ENCODE measurements at places on chromosomes 11 and 22. TPM values are rescaled to one million over a fixed set of nuclear protein-coding genes. Genes with fewer than 3 reads are reported as not detected.

The ADM gene
- total RNA-seq = 239 TPM

The CREBZF gene
- 38.0 TPM for total RNA-seq

The KIAA1671 gene
- total RNA-seq = 8.3 TPM

GRCh38 chr11:5880329-5880728, at the start of gene OR52E4:
Gene OR52E4 (plus strand): TSS chr11:5880629. CDS start chr11:5884293, 3,664 bp downstream.
- DNase-seq = no peak
- no peaks in the 10 kb centered on the region for H3K36me3 ChIP-seq
- no peak within 1 kb of the TSS for H3K27ac ChIP-seq
- H3K4me3 ChIP-seq = no peak within 1 kb of the TSS
- H3K27me3 ChIP-seq = peaks cover 9% of the 10 kb centered on the region

DNA sequence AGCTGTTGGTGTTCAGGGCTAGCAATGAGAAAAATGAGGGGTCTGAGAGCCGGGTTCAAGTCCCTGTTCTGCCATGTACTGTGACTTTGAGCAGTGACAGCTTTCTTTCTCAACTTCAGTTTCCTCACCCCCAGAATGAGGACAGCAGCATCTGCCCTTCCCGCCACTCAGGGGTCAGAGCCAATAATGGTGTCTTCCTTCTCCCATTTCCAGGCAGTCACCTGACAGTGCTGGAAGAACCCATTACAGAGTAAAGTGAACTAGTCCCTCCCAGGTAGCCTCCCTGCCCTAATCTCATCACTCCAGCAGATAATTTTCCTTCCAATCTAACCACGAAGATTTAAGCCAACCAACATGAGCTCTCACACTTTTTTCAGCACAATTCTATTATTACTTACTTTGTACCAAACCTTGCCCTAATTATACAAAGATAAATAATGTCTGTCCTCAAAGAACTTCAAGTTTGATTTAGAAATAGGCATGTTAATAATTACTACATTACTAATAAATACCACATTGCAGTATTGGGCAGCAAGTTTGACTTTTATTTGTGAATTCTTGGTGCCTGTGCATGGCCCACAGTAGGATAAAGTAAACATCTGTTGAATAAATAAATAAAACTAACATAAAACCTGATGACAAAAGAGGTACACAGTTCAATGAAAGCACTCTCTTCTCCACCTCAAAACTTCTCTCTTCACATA, 61.0 kb downstream of the SERGEF start:
- no peaks in the 10 kb centered on the region for H3K27me3 ChIP-seq
- no peaks in the 10 kb centered on the region for H3K4me1 ChIP-seq

DNA sequence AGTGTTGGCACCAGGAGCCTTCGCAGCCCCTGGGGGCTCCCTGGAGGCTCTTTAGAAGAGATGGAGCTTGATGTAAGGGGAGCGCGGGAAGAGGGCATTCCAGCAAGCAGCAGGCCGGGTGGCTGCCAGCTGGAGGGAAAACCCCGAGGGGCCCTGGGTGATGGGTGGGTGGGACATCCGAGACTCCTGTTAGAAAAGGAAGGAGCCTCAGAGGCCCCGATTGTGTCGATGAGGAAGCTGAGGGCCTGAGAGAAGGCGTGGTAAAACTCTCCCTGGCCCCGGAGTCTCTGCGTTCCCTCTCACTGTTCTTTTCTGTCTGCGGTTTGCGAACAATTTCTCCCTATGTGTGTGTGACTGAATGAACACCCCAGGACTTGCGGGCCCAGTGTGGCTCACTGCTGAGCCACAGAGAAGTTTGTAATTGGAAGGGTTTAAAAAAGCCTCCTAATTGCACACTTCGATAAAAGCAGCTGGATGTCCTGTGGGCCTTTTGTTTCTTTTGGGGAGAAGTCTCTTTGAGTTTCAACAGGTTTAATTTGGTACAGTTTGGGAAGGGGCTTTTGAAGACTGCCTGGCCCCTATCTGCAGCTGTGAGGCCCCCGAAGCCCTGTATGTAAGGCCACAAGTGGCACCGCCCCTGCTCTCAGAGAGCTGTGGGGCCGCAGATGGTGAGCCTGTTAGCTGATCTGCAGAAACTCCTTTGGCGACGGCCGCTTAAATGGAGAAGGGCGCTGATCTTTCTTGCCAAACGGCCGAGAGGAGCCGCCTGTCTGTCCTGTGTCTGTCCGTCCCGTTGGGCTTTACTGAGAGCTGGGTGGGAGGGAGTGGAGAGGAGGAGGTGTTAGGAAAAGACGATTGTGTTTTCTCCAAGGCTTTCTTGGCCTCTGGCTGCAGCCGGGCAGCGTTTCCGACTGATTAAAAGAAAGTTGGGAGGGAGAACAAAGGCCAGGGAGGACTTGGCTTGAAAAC, 2.0 kb downstream of the FBLN1 start:
- no peaks in the 10 kb centered on the region for H3K36me3 ChIP-seq
- no peaks in the 10 kb centered on the region for H3K27me3 ChIP-seq
- H3K4me1 ChIP-seq = peaks cover 55% of the 10 kb centered on the region
- peak overlapping the region; percentile 94 for H3K27ac ChIP-seq

DNA sequence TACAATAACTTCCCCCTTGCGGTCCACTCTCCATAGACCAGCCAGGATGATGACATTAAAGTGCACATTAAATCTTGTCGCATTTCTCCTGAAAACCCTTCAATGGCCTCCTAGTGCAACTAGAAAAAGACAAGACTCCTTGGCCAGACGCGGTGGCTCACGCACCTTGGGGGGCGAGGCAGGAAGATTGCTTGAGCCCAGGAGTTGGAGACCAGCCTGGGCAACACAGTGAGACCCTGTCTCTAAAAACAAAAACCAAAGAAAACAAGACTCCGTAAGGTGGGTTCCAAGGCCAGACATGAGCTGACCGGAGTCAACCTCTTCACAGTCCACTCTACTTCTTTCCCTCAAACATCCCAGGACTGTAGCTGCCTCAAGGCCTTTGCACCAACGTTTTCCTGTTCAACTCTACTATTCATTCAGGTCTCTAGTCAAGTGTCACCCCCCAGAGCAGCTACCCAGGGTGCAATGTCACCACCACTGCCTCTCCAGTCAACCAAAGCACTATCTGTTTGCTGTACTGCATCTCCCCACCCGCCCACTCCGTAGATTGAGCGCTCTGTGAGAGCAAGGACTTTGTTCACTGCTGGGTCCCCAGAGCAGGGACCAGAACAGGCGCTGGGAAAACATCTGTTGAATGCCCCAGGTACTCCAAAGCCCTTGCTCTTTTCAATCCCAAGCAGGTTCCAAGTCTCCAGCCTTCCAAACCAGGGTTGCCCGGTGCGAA, 739 bp downstream of the ZMAT5 start:
- no peaks in the 10 kb centered on the region for H3K27me3 ChIP-seq
- H3K36me3 ChIP-seq = peaks cover 11% of the 10 kb centered on the region
- H3K27ac ChIP-seq = peak overlapping the region; percentile 96
- peaks cover 27% of the 10 kb centered on the region for H3K4me1 ChIP-seq
- DNase-seq = no peak

DNA sequence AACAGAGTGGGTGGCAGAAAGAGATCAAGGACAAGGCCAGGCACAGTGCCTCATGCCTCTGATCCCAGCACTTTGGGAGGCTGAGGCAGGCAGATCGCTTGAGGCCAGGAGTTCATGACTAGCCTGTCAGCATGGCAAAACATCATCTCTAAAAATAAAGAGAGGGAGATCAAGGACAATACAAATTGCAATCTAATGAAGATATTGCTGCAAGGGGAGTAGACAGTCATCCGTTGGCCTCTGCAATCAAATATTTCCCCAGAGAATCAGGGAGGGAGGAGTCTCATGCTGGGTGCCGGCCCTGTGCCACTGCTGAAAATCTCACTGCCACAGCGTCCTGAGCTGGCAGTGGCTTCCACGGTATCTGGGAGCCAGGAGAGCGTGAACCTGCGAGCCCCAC, 19.4 kb upstream of the IL17RA start:
- no peak for DNase-seq
- H3K36me3 ChIP-seq = no peaks in the 10 kb centered on the region
- no peak overlapping the region for H3K27ac ChIP-seq
- H3K27me3 ChIP-seq = peaks cover 17% of the 10 kb centered on the region
- no peak overlapping the region for H3K4me3 ChIP-seq

DNA sequence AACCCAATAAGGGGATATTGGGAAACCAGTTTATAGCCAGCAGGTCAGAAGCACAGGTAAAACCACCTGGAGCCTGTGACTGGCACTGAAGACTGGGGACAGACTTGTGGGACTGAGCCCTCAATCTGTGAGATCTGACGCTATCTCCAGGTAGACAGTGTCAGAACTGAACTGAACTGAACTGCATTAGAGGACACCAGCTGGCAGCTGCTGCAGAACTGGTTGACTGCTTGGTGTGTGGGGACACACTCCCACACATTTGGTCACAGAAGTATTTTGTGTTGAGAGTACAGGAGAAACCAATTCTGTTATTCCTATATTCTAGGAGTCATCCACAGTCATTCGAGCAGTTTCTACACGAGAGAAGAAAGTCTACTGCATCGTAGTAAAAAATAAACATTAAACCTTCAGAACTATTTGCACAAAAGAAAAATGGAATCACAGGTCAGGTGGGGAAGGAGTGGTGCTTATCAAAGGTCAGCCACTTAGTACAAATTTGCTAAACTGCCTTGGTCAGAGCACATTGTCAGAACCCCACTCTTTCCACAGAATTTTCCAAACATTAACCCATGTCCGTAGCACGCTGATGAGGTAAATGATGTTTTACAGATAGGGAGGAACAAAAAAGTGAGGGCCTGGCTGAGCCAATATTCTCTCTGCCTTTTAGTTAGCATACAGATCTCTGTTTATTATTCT, 77.2 kb downstream of the SIK3 start:
- no peak overlapping the region for H3K27ac ChIP-seq
- peaks cover 8% of the 10 kb centered on the region for H3K4me1 ChIP-seq
- no peak for DNase-seq
- H3K36me3 ChIP-seq = no peaks in the 10 kb centered on the region
- no peak overlapping the region for H3K4me3 ChIP-seq

DNA sequence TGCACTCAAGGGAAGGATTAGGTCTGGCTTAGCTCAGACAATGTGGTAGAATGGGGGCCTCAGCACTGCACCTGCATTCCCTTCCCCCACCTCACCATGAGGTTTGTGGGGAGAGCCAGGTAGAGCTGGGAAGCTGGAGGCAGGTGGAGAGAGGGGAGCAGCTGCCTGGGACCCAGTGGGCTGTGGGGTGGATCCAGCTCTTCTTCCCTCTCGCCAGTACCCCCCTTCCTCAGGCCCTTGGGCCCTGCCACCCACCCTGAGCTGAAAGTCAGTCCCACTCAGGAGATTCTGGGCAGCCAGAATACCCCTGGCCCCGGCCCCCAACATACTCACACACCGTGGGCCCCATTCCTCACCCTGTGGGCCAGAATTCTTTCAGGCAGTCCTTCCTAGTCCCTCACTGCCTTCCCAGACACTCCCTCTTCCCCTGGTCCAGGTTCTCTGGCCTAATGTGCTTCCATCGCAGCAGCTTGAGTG, 3.1 kb upstream of the POLD4 start:
- peak overlapping the region; percentile 7 for H3K4me3 ChIP-seq
- peak overlapping the region; percentile 99 for H3K27ac ChIP-seq
- no peak for DNase-seq

GRCh38 chr11:65300621-65301275, 13.9 kb upstream of the CDC42EP2 start:
- peaks cover 36% of the 10 kb centered on the region for H3K4me1 ChIP-seq
- H3K4me3 ChIP-seq = no peak overlapping the region
- no peak for DNase-seq
- peaks cover 5% of the 10 kb centered on the region for H3K36me3 ChIP-seq

Measured in osteocyte (in vitro differentiated cells).